ENCODE measurements at places on chromosomes 6 and 20. TPM values are rescaled to one million over a fixed set of nuclear protein-coding genes. Genes with fewer than 3 reads are reported as not detected.

Gene OOEP
- total RNA-seq = not detected

Gene AGER
- total RNA-seq = 35.6 TPM

Gene DDX43
- 23.9 TPM for total RNA-seq

- no peak for DNase-seq
These were observed 143.5 kb upstream of the MOCS1 start for GRCh38 chr6:40077736-40078135.

Gene ZKSCAN8
- 6.4 TPM for total RNA-seq

GRCh38 chr6:30942338-30943060 lies 1.7 kb downstream of the MUCL3 start:
- DNase-seq = peak; percentile 89

DNA sequence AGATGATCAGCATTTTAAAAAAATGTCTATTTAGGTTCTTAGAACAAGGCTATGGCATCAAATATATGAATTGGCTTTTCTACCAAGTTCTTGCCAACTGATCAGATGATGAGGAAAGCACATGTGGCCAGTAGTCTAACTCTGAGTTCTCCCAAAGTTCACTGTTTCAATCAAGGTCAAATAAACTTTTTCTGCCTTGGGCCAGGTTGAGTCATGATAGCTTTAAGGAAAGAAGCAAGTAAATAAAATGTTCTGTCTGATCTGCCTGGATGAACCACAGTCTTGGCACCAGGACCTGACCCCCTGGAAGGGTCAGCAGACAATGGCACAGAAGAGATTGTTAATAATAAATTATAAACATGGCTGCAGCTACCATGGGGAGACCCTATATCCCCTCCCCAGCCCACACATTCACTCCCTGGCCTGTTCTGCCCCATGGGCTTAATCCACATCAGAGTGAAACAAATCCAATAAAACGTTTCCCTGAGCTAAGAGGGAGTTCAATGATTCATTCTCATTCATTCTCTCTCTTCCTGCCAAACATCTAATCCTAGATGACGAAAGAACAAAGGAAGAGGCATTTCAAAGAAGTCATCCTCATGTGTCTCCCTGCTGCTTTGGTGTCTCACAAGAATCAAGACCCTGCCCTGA lies 661.6 kb downstream of the DHX35 start:
- no peak for DNase-seq

Gene WFDC10A
- total RNA-seq = not detected

- DNase-seq = peak; percentile 78
These were observed 26.1 kb upstream of the KCNB1 start for GRCh38 chr20:49508435-49509199.

Data from stomach (tissue), 19 donors.